Activated CD4-positive, alpha-beta memory T cell treated with anti-CD3 and anti-CD28 coated beads for 36 hours (primary cell): ENCODE measurements at places on chromosomes 5 and 9.
A peak's percentile ranks its signal among the peaks of the same experiment; 100 is the strongest.

DNA sequence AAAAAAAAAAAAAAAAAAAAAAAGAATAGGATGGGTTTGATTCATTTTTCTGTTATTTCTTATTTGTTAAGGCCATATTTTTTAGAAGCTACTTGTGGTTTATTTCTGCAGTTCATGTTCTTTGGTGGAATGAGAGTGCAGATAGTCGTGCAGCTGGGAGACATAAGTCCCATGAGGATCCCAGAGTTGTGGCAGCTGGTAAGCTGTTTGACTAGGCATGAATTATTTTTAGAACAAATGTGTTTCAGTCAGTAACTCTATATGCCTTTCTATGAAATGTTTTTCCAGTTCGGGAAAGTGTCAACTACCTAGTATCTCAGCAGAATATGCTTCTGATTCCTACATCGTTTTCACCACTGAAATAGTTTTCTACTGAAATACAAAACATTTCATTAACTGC lies 5.0 kb upstream of the NIPSNAP3B start:
- no peak for DNase-seq

- peak; percentile 82 for DNase-seq
Measured at GRCh38 chr5:14872070-14872989, 752 bp upstream of the ANKH start.

DNA sequence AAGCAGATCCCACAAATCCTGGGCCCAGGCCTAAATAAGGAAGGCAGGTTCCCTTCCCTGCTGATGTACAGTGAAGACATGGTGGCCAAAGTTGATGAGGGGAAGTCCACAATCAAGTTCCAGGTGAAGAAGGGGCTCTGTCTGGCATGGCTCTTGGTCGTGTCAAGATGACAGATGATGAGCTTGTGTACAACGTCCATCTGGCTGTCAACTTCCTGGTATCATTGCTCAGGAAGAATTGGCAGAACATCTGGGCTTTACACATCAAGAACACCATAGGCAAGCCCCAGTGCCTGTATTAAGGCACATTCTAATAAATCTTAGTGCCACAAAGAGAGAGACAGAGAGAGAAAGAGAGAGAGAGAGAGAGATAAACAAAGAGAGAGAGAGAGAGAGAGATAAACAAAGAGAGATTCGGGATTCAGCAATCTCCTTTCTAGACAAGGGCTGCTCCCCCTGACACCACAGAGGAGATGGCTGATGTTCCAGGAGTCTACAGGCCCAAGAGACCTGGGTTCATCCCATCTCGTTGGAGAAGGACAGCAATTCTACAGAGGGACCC lies 45.5 kb upstream of the HSPA9 start:
- no peak for DNase-seq

DNA sequence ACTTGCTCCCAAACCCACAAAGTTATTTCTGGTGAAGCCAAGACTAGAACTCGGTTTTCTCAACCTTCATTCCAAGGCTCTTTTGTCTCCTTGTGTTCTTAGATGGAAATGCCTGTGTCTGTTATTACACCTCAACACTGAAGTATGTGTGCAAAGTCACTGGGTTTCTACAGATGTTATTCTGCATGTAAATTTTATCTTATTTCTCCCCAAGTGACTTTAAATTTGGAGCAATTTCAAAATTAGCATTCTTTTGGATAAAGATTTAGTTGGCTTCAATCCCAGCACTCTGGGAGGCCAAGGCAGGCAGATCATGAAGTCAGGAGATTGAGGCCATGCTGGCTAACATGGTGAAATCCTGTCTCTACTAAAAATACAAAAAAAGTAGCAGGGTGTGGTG lies 104.4 kb upstream of the GNA14 start:
- DNase-seq = no peak

DNA sequence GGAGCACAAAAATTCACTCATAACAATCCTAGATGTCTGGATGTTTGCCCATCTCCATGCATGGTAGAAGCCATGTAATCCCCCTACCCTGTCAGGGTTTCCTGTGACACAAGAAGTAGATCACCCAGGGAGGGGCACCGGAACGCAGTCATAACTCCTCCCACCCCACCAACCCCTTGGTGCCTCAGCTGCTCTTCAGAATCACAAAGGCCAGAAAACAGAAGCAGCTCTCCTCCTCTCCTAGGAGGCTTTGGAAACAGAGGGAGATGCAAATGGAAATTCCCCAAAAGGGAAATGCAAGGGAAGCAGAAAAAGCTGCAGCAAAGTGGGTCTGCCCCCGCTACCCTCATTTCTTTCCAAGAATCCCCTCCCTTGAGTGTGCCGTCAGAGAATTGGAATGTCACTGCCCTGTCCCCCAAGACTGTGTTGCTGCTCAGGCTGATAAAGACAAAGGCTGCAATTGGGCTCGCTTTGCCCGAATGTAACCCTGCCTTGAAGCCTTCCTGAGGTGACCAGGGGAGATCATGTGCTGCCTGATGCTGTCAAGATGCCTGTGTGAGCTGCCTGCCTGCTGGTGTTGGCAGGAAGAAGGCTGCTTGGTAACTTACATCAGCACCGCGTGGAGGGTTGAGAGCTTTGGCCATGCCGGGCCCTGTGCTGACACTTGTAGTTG lies 65.5 kb upstream of the ABCA1 start:
- DNase-seq = peak; percentile 33

DNA sequence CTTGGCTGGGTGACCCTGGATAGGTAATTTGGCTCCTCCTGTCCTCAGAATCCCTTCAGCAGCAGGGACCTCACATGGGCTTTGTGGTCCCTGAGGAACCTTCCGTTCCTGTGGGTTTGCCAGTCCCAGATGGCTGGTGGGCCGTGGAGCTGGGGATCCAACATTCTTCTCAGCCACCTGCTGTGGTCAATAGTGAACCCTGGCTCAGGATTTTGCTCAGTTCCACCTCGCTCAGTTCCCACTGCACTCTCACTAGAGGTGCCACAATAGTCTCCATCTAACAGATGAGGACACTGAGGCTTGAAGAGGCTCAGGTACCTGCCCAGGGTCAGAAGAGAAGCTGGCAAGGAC lies 17.1 kb upstream of the SPOUT1 start:
- DNase-seq = no peak

GRCh38 chr9:127723444-127723843 lies 7.6 kb downstream of the TTC16 start:
- DNase-seq = no peak

GRCh38 chr9:106731910-106732309 lies 131.1 kb upstream of the ZNF462 start:
- no peak for DNase-seq
